ENCODE measurements at places on chromosomes 7 and 10.

DNA sequence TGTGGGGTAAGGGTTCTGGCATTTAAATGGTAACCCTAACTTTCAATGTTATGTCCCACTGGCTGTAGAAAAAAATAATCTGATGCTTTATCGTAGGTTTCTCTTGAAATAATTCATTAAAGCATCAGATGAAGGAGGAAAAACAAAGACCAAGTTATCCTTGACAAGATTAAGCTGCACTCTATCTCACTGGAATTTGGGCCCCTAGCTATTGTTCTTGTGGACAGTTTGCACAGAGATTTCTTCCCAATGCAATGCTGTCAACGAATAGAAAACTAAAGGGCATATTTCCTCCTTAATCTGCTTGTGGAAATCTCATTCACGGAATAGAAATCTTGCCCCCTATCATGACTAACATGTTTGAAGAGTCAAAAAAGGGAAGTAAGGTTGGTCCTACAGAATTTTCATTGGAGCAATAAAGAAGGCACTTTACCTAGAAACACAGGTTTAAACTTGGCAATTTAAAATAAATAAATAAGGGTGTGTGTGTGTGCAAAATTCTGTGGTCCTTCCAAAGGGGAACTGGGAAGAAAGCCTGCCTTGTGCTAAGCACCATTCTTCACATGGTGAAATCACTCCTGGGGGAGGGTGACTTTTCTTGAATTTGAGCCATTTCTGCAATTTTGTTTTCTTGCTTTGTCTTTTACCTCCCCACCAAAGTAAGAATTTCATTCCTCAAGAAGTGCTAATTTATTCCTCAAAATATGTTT is 242.8 kb downstream of the GLI3 start:
- no peak for DNase-seq

GRCh38 chr10:50540069-50540825 is 83.5 kb downstream of the SGMS1 start:
- DNase-seq: no peak

DNA sequence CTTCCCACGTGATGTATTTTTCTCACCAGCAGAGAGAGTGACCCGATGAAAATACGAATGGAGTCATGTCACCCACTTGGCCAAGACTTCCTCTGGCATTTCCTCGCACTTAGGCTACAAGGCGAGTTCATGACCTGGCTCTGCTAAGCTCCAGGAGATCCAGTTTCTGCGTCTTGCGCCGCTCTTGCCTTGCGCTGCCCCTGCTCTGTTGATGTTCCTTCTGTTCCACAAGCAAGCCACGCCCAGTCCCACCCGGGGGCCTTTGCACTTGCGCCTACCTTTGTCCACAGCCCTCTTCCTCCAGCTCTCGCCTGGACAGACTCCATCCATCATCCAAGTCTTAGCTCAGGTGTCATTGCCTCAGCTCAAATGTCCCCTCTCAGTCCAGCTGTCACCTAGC is 116.3 kb upstream of the SHH start:
- DNase-seq: no peak

DNA sequence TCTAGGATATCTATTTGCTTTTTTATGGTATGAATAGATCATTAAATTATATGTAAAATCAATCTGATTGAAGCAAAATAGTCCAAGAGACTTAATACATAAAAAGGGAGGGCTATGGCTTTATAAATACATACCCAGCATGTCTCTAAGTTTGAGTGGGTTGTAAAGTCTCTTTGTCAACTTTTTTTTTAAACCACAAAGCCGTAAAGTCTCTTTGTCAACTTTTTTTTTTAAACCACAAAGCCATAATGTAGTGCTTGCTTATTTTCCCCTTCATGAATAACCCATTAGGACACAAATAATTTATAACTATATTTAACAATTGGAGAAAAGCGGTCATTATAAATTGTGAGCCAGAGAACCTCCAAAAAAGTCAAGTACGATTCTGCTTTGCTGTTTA is 5.7 kb downstream of the HECTD2 start:
- peak; percentile 36 for DNase-seq

DNA sequence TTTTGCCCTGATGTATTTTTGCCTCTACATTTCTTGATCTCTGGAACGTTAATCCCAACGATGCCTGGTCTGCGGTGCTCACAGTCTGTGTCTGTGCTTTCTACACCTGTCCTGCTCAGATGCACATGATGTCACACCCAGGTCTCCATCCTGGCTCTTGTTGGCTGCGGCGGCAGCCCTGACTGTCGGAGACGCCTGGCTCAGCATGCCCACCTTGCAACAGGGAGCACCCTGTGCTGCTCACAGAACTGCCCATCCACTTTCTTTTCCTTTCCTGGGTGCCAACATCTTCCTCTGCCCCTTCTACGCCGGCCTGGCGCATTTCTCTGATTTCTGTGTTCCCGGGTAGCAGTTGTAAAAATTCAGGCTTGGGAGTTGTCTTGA is 106.2 kb downstream of the CUX1 start:
- DNase-seq: no peak

DNA sequence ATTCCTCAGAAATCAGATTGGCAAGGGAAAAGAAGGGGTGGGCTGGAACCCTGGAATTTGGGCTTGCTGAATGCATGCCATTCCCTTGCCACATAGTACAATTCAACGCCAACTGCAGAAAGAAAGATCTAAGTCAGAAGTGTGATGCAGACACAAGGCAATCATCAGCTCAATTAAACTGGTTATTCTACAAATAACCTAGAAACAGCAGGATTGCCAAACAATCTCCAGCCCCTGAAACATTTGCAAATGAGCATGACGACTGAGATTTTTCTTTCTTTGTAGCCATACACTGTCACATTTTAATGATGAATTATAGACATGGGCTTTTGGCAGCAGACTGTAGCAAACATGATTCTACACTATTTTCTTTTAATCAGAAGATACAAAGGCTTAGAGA is 16.5 kb upstream of the CREB5 start:
- DNase-seq: no peak

GRCh38 chr10:38119038-38119437 is 24.9 kb downstream of the ZNF37A start:
- no peak for DNase-seq

GRCh38 chr7:46850563-46851330 is 731.2 kb downstream of the TNS3 start:
- DNase-seq: no peak

DNA sequence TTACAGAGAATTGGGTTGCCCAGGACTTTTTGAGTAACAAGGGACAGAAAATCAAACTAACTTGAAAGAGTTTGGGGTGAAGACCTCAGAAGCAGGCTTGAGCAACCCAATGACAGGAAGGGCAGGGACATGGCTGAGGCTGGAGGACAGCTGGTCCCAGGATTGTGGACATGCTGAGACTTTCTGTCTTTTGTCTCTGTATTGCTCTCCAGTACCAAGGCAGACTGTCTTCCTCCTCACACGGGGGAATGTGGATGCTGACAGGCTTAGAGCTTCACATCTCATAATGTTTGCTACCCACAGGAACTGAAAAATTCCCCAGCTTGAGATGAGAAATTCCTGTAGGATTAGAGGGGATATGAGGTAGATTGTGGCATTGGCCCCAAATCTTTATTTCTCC is 229.6 kb downstream of the PHF14 start:
- no peak for DNase-seq

GRCh38 chr10:77964811-77965210 is 38.3 kb upstream of the DLG5 start:
- DNase-seq: no peak

- no peak for DNase-seq
Observed at GRCh38 chr7:5678295-5679047, 103.0 kb downstream of the RNF216 start.

- DNase-seq: peak; percentile 76
Observed at GRCh38 chr10:80154978-80155695, 22.6 kb downstream of the PLAC9 start.

DNA sequence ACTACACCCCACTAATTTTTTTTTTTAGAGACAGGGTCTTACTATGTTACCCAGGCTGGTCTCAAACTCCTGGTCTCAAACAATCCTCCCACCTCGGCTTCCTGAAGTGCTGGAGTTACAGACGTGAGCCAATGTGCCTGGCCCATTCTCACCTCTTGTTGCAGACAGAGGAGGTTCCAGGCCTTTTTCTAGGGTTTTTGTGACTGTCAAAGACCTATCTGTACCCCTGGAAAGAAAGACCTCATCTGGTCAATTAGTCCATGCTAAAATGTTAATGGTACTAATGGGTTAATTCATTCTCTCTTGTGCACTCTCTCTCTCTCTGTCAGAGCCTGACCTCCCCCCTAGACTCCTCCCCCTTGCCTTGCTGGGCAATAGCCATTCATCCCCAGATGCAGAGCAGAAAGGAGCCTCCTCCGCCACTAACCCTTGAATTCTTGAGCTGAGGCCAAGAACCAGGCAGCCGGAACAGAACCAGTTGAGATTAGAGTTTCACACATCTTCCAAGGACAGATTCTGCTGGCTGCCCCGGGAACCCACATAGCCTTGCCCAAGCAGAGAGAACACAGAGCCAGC is 209.7 kb downstream of the SKIDA1 start:
- DNase-seq: peak; percentile 92

Measured in mesenchymal stem cell (in vitro differentiated cells and primary cell).